Right forelimb (tissue), 1 donor: ENCODE measurements at places on chromosomes 4 and X.
A peak's percentile ranks its signal among the peaks of the same experiment; 100 is the strongest.

- DNase-seq, result no peak
Measured at GRCh38 chrX:56569378-56570057, 6.1 kb downstream of the UBQLN2 start.

DNA sequence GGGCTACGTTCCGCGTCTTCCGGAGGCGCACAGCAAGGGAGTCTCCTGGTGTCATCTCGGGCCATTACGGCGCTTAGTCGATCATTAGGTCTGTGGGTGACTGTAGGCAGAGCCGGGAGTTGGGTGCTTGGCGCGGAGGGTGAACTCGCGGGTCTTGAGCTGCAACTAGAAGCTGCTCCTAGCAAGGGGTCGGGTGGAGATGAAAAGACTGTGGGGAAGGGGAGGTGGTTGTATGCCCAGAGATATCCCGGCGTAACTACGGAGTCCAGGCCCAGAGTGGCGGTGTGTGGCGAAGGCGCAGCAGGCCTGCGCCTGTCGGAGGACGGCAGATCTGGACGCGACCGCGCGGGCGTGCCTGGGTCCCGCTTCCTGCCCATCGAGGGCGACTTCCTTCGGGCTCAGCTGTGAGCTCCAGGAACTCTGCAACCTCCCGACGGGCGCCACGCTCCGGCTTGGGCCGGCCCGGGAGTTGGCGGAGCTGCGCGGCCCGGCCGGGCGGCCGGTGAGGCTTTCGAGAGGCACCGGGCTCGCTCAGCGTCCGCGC lies 2.7 kb upstream of the NKX3-2 start:
- peak; percentile 66 for DNase-seq

- DNase-seq, result no peak
Measured at GRCh38 chr4:84417997-84418709, 80.9 kb downstream of the NKX6-1 start.

- no peak for DNase-seq
Measured at GRCh38 chrX:1581132-1581531, 10.3 kb upstream of the AKAP17A start.

DNA sequence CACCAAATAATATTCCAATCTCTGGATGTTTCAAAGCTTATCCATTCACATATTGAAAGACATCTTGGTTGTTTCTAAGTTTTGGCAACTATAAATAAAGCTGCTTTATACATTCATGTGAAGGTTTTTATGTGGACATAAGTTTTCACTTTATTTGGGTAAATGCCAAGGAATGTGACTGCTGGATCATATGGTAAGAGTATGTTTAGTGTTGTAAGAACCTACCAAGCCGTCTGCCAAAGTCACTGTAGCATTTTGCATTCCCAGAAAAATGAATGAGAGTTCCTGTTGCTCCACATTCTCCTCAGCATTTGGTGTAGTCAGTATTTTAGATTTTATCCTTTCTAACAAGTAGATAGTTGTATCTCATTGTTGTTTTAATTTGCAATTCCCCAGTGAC lies 1047.7 kb downstream of the C4orf33 start:
- no peak for DNase-seq

DNA sequence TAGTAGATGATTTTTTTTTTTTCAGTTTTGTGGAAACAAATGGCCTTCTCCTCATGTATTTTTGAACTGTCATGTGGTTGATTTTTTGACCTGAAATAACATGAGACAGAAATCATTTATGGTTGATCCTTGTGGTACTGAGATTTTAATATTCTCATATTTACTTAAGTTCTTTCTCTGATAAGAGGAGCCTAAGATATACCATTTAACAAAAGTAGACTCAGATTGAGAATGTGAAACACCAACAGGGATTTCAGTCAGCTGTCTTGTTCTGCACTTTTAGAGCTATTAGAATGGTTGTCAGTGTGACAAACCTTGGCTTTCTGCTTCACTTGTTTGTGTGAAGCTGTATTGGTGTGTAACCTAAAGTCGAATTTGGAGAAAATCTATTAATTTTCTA lies 575.7 kb downstream of the SPOCK3 start:
- no peak for DNase-seq

DNA sequence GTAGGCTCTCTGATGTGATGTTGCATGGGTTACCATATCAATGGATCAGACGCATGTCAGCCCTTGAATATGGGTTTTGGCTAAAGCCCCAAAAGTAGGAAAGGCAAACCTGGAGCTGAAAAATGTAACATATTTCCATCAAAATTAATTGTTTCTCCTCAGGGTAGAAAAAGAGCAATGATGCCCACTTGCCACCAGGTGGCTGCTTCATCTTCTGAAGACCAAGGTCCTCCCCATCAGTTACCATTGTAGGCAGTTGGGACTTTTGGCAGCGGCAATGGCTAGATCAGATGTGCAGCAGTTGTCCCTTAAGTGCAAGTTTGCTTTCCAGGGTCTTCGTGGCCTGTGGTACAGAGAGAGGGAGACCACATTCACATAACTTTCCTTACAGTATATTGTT lies 118.2 kb downstream of the NAF1 start:
- no peak for DNase-seq

DNA sequence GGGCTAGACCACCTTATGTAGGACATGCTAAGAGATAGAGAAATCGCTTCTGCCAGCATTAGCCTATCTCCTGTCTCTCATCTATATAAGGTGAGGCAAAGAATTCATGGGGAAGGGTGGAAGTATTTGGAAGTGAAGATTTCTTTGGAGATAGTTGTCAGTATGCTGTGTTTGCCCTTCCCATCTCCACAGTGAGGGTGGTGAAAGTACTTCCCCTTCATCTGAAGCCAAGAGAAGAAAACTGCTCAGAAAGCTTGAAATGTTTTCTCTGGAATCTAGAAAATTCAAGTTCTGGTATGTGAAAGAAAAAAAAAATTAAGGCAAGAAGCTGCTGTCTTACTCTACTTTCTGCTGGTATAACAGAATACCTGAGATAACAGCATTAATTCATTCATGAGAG lies 12.3 kb upstream of the ADH5 start:
- DNase-seq, result no peak

DNA sequence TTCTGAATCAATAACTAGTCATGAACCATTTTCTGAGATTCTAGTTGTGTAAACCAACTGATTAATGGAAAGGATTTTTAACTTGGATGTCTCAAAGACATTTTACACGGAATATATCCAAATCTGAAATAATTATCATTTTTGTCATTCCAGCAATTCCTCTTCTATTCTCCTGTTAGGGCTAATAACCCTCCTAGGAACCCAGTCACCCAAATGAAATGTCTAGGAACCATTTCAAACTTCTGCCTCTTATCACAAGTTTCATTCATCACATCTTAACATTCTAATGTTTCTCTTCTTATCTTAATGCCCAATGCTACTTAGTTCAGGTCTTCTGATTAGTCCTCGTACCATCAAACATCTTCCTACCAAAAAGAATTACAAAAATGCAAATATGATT lies 639.8 kb downstream of the DMD start:
- no peak for DNase-seq
